ENCODE measurements at places on chromosomes 1 and 21.

- DNase-seq = no peak
Measured at GRCh38 chr1:6268415-6268814, 7.5 kb upstream of the GPR153 start.

- DNase-seq = no peak
Measured at GRCh38 chr1:53656747-53657530, 82.0 kb downstream of the GLIS1 start.

DNA sequence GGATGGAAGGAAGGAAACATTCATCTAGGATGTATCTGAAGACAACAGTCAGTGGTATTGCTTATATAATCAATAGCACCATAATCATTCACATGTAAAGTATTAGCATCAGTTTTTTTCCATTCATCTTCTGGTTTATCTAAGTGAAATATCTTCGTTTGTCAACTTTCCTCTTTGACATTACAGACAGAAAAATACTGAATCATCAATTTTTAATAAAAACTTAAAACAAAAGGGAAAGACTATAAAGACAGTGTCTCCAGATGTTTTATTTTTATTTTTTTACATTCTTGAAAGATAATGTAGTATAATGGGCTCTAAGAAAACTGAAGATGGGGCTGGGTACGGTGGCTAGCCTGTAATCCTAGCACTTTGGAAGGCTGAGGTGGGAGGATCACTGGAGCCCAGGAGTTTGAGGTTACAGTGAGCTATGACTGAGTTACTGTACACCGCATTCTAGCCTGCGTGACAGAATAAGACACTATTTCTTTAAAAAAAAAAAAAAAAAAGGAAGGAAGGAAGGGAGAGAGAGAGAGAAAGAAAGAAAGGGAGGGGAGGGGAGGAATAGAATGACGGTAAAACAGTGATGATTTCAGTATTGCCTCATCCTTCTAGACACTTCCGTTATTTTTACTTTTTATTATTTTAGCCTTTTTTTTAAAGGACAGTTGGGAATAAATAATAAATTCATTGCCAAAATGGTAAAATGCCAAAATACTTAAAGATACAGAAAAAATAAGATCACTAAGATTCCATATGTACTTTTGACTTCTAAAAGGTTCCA lies 89.5 kb downstream of the NRIP1 start:
- DNase-seq = no peak

- no peak for DNase-seq
Measured at GRCh38 chr1:219039682-219040154, 134.0 kb upstream of the LYPLAL1 start.

DNA sequence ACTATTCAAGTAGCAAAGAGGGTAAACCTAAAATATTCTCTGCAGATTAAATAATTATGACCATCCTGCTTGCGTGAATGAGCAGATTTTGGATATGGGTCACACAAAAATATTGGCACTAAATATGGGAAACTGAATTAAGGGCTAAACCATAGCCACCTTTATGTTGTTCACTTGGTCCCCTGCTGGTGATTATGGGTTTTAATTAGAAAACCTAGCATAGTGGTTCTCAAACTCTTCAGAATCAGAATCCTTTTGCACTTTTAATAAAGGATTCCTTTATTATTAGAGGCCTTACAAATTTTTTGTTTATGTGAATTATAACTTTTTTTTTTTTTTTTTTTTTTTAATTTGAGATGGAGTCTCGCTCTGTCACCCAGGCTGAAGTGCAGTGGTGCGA lies 38.5 kb upstream of the ZNHIT6 start:
- no peak for DNase-seq

DNA sequence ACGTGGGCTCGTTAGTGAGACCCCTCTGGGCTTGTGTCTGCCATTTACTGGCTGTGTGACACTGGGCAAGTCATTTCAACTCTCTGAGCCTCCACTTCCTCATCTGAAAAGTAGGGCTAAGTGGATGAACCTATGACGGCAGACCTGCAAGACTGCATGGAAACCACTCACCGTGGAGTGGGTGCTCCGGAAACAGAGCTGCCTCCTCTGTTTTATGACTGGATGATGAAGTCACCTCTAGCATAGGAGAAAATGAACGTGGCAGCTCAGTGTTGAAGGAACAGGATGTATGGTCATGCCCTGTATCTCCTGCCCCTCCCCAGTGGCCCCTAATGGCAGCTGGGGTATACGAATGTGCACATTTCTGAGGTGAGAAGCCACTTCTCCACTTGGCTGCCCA lies 40.5 kb downstream of the STPG1 start:
- DNase-seq = no peak

DNA sequence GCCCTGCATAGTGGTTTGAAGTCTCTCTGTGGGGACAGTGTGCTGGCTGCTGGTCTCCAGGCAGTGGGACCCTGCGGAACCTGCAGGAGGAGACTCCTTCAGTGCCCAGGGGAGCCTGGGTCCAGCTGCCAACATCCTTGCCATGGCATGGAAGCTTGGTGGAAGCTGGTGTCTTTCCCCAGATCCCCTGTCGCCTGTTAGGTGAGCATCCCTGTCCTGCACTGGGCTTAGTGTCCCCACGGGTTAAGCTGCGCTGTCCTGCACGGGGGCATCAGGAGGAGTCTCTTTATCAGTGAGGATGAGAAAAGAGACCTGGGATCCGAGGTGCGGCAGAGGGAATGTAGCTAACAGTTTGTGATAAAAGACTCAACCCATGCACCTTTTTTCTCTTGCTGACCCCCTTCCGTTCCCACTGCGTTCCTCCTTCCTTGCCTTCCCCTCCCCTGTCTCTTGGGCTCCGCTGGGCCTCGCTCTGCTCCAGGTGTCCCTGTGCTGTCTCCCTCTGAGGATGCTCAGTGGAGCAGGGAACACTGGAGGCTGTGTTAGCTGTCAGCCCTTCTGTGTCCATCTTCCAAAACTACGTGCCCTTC lies 59.3 kb downstream of the SLC37A1 start:
- DNase-seq = no peak

DNA sequence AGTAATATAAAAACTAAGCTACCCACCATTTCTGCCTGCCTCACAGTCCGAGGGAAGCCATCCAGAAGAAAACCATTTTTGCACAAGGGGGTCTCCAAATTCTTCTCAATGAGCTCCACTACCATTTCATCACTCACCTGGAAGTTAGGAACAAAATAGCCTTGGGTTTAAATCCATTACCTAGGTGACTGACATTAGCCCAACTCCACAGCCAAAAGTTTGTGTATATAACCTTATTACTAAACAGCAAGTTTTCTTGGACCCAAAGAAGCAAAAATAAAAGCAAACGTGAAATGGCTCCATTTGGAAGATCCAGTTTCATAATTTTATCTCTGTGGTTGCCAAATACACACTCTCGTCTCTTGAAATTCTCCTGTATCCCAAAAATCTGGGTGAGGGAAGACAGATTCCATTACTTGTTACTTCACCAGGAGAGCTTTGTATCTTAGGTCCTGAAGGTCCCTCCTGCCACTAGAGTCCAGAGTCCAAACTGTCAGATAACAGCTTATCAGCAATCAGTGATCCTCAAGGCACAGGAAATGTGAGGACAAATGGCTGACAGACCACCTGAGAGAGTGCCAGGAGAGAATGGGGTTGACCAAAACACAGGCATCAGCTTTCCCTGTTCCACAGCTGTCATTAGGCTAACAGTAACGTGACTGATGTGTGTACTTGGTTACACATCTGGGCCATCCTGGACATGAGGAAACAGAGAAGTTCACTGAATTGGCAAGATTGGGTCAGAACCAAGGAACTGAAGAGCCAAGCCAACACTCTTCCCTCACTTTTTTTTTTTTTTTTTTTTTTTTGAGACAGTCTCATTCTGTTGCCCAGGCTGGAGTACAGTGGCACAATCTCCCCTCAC lies 14.9 kb downstream of the AK2 start:
- DNase-seq = no peak

DNA sequence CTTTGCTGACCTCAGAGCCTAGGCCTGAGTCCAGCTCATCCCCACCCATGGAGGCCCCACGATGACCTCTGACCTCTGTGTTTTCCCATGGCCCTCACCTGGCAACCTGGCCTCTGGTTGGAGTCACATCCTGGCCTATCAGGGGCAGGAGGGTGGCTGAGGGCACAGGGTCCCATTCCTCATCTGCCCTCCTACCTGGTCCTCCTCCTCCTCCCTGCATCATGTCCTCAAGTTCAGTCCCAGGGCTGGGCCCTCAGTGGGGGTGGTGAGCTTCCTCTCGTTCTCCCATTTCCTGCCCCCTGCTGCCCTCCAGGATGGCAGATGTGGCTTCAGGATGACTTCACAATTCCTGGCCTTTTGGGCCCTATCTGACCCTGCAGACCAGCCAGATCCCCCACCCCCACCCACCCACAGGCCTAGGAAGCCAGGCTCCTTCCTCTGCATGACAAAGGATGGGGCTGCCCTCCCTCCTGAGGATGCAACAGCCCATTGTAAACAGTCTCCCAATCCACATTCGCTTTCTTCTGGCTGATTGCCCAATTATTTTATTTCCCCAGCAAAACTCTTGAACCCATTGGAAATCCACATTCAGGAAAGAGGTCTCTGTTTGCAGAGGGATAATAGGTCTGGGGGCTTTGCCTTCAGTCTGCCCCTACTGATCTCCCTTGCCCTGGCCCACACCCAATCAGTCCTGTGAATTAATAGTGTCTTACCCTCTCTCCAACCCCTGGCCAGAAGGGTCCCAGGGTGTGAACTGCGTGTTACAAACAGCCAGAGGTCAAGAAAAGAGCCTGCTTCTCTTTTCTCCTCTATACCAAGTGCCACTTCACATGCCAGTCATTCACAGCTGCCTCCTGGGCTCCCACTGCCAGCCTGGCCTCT lies 10.3 kb upstream of the LEFTY1 start:
- no peak for DNase-seq

- no peak for DNase-seq
Measured at GRCh38 chr1:217627431-217627830, 3.5 kb downstream of the GPATCH2 start.

- DNase-seq = no peak
Measured at GRCh38 chr1:44485229-44485933, 80.3 kb downstream of the RNF220 start.

DNA sequence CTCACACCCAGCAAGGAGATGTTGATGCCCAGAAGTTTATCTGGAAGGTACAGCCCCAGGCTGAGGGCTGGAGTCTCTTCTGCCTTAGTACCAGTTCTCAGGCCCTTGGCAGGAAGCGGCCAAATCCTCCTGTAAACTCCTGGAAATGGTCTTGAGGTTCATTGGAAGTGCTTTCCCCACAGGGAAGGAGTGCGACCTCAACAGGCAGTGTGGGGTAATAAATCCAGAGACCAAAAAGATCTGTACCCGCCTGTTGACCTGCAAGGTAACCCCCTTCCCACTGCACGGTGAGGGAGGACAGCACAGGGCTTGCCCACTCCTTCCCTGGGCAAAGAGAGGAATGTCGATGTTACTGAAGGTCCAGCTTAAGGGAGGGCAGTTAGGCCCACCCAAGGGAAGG lies 4.5 kb downstream of the ATXN7L2 start:
- no peak for DNase-seq

- peak; percentile 97 for DNase-seq
Measured at GRCh38 chr1:156082309-156083091, at the start of gene MEX3A. Gene MEX3A, minus strand, starts transcription at chr1:156082465. Its CDS starts 467 bp downstream, at chr1:156081998.

- no peak for DNase-seq
Measured at GRCh38 chr21:46425571-46425970, 33.1 kb upstream of the DIP2A start.

- DNase-seq = no peak
Measured at GRCh38 chr1:55724551-55725325, 509.6 kb upstream of the USP24 start.

DNA sequence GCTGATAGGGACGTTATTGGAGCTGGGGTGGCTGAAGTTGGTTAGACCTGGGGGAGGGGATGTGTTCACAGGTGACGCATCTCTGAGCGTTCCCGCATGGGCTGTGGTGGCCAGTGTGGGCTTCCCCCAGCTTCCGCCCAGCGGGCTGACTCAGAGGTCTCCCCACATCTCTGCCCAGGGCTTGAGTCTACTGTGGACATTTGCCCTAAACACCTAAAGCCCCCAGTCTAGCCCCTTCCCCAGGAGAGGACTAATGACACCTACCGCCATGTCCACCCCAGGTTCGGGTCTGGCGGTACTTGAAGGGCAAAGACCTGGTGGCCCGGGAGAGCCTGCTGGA lies 2.0 kb downstream of the AGRN start:
- no peak for DNase-seq

- no peak for DNase-seq
Measured at GRCh38 chr1:116431870-116432500, 58.9 kb downstream of the ATP1A1 start.

DNA sequence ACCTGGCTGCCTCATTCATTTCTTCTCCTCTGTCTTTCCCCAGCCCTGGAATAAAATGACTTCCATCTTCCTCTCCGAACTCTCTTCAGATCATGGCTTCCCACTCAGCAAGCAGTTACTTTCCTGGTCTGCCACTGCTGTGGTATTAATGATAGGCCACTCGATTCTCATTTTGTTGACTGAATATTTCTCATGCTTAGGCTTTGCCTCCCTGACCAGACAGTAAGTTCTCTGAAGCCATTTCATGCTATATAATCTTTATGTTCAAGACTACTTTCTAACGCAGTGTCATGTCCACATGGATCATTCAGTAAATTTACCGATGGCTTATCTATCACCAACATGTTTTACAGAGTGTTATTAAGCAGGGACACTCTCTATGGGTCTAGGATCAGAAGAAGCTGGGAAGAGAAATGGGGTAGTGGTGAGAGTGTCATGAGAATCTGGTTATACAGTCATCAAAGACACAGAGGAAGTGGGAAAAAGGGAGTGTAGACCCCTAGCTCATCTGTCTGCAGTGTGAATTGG lies 20.6 kb downstream of the RUNX1 start:
- no peak for DNase-seq

DNA sequence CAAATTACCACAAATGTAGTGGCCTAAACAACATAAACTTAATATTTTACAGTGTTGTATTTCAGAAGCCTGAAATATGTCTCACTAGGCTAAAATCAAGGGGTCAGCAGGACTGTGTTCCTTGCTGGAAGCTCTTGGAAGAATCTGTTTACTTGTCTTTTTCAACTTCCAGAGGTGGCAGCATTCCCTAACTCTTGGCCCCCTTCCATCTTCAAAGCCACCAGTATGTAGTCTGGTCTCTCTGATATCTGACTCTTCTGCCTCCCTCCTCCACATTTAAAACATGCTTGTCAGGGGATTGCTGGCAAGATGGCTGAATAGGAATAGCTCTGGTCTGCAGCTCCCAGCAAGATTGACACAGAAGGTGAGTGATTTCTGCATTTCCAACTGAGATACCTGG lies 567.5 kb downstream of the PLA2G4A start:
- no peak for DNase-seq
